Mucosa of descending colon (tissue), 3 donors: ENCODE measurements at places on chromosomes 3 and 15.

DNA sequence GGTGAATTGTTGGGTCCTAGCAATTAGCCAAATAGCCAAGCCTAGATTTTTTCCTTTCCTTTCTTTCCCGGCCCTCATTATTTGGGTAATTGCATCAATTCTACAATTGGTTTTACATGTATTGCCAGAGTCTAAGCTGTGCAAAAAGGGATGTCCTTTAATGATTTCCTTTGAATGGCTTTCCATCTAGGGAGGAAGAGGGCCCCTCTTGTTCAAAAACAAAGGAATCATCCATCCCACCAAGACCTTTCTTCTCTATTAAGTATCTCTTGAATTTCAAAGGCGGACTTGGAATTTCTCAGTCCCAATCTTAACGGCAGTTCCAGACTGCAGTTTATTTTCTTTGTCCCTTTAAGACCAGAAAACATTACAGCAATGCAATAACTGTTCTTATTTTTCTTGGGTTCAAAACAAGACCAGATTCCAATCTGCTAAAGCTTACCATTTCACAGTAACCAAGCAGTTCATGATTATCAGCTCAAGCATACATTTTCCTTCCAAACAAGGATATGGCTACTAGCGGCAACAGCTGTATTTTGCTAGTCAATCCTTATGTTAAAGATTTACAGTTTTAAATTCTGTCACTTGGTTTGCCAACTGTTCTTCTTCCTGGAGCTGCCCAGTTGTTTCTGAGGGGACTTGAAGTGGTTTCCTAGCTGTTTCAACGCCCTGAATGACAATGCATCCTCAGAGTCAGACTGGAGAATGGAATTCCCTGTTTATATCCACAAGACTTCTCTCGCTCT, 91.4 kb upstream of the LRIG1 start:
- no peak for DNase-seq

GRCh38 chr3:107994956-107995715, 95.7 kb downstream of the CD47 start:
- DNase-seq, result no peak

- DNase-seq, result peak; percentile 32
Observed at GRCh38 chr3:24591661-24592555, 97.3 kb upstream of the THRB start.

- DNase-seq, result no peak
Observed at GRCh38 chr15:59950603-59951388, 53.3 kb upstream of the FOXB1 start.
